ENCODE measurements at places on chromosomes 1 and 21.

GRCh38 chr1:35860696-35861095 is 22.3 kb upstream of the AGO1 start:
- no peak for DNase-seq

DNA sequence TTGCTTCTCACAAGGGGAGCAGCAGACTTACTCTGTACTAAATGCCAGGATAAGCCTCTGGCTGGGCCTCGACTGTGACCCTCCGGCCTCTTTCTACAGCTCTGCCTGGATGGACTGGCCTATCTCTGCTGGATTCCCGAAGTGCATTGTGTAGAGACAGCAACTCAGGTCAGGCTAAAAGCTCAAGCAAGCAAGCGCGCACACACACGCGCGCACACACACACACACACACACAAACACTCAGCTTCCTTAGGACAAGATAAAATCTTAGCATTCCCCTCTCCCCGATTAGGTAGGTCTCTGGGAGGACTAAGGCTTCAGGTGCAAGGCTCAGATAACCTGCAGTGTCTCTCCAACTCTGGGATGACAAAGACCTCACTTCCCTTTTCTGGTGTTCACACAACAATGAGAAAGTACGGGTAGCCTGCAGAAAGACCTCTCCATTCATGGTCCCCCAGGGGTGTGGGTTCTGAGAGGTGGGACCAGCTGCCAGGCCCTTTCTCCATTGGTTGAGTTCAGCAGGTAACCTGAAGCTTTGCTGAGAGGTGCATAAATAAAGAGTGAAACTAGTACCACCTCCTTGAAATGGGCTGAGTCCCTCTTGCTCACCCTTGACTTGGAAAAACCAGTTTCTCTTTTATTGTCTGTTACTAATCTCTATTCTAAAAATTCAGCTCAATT is 155.1 kb upstream of the CAMK1G start:
- no peak for DNase-seq

DNA sequence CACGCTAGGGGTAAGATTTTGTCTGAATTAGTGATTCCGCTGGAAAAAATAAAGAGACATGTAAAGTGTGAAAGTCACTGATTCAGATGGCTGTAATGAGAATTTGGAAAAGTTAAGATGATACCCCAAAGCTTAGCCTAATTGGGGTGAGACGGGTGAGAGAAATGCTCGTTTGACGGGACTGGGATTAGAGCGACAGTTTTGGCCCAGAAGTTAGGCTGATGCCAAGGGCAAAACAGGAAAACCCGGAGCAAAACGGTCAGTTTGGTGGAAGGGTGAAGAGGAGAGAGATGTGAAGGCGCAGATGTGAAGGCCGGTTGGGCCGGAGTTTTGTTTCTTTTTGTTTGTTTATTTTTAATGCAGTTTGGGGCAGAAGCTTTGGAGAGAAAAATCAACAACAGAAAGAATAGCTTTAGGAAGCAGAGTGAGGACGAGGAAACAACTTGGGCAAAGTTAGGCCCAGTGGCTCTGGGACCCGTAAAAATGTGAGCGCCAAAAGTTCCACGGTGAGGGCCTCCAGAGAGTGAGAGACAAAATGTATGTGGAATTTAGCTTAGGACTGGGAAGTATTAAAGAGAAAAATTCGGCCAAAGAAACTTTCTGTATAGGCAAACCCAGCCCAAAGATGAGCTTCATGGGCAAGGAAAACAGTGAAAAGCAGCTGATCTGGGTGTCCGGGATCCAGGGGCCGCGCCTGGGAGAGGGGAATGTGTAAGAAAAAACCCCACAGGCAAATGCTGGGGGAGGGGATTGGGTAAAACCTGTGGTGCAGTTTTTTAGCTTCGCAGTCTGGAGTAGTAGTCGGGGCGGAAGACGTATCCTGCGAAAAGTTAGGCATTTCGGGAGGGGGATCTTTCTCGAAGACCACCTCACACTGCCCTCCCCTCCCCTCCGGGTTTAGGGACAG is 1.2 kb downstream of the DMRTA2 start:
- no peak for DNase-seq

DNA sequence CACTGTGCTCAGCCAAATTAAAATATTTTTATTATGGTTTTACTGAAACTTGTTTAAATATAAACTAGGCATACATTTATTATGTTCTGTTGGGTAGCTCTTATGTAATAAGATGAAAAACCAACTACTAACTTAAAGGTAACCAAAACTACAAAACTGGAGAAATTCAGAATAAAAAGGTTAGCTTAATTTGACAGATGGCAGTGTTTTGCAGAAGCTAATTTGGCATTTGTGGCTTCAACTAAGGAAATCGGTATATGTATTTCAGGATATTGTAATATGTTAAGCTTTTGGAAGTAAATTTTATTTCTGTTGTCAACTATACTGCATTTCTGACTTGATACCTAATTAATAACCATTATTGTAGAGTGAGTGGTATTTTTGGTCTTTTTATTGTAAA is 18.8 kb downstream of the USP25 start:
- DNase-seq, result no peak

- no peak for DNase-seq
These were observed 14.0 kb upstream of the SARS1 start for GRCh38 chr1:109199710-109200109.

- DNase-seq, result no peak
These were observed 43.3 kb downstream of the KLHL20 start for GRCh38 chr1:173758110-173758509.

DNA sequence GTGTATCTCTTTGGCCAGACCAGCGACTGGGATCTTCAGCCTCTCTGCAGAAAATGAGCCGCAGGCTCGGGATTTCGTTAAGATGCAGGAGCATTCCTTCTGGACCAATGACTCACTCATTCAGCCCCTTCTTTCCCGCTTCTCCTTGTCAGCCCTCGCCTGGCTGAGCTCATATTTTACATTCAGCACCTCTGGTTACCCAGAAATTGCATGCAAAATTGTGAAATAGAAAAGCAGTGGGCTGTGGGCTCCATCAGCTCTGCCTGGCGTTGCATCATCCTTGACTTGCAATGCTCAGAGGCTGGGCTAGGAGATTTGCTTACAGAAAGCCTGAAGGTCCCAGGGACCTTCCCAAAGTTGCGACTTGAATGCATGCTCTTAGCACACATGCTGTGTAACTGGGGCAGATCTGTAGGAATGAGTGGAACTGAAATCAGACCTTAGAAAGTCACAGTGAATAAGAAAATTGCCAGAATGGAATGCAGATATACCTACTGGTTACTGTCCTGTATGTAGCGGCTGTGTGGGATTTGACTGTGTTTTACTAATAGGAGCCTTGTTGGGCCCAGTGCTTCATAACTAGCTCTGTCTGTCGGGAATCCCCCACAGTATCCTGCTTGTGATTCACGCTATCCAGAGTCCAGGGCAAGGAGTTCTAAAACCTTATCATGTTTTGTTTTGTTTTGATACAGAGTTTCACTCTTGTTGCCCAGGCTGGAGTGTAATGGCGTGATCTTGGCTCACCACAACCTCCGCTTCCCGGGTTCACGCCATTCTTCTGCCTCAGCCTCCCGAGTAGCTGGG is 444.8 kb downstream of the KIF26B start:
- DNase-seq, result no peak

- no peak for DNase-seq
These were observed 492.2 kb upstream of the PKN2 start for GRCh38 chr1:88191917-88192316.

- DNase-seq, result no peak
These were observed 25.7 kb downstream of the ARHGEF19 start for GRCh38 chr1:16186655-16187235.

DNA sequence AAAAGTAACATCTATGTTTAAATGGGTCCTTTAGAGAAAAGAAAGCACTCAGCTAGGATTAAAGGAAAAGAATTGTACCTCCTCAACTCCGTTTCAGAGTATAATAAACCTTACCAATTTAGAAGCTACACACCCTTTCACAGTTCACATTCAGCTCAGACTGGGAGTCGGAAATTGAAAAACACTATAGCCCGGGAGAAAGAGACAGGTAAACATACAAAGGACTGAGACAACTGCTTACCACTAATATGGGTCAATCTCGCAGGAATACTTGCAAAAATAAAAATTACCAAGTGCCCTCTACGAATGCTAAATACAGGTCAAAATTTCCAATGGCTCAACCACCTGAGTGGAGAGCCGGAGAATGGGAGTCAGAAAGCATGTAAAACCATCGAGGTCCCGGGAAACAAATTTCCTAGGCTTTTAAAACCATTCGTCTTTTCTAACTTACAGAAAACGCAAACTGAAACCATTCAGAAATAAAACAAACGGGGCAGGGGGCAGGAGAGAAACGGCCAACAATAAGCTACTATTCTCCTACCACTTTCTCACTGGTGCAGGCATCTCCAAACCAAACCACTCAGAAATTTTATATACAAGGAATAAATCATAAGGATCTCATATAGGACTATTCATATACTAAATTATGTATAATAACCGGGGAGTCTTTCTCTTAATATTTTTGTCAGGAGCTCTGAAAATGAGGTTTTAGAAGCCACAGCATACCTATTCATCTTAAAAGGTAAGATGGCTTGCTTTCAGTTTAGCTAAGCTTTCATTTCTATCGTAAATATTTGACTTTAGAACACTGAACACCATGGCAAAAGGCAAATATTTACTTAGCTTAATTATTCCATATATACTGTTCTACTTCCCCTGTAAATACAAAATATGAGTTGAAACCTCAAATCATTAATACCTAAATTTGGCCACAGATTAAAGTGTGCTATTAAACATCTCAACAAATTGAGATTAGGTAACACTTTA is 136.5 kb downstream of the RERE start:
- DNase-seq, result no peak

DNA sequence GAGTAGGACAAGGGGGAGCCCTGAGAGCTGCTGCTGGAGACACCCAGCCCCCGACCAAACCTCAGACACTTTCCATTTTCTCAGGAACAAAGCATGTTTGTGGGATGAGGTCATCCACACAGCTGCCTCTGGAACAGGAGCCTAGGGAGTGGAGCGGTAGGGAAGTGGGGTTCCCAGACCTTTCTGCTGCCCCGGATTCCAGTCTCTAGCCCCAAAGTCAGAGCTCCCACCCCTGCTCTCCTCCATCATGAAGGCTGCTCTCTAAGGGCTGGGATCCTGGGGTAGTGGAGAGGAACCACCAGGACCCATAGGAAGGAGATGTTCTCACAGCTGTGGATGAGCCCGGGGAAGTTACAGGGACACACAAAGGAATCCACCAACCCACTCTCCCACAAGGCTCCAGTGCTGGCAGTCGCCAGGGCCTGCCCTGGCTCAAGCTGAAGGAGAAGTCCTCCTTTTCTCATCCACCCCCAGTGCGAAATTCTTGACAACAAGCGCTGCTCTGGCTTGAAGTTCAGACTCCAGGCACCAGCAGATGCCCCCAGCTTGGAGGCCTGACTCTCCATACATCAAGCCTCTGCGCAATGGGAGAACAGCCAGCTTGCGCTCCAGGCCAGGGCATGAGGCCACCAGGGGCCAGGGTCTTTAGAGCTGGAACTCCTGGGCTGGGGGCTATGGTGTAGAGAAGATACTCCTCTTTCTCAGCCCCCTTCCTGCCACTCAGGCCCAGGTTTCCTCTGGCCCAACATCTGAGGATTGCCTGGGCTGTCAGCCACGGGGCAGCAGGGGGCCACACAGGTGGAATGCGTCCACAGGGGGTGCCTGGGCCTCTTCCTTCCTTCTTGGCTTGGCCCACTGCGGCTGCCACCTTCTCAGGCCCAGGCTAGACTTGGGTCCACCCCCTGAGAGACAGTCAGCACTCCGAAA is 4.5 kb downstream of the FHL3 start:
- DNase-seq, result peak; percentile 86

DNA sequence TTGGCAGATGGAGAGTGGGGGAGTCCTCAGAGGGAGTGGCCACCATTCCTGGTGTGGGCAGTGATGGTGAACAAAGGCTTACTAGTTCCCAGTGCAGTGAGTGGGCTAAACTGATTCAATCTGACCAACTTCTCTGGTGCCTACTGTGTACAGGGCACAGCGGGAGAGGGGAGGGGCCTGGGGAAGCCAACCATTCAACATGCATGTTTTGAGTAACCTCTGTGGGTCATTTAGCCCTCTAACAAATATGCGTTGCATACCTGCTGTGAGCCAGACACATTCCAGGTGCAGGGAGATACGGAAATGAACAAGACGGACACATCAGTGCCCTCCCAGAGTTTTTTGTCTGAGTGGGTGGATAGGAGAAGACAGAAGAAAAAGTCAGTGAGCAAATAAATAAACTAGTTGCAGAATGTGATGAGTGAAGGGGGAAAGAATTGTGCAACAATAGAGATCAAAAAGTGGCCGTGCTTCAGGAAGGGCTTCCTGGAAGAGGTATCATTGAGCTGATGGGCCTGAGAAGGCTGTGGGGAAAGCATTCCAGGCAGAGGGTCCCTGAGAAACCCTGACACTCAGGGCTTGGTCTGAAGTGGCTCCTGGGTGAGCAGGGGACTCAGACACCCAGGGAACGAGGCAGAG is 78.8 kb downstream of the EPHB2 start:
- no peak for DNase-seq

GRCh38 chr1:14602136-14602535 is 3.7 kb downstream of the KAZN start:
- DNase-seq, result peak; percentile 55

GRCh38 chr1:228256626-228257375 is 49.0 kb downstream of the OBSCN start:
- DNase-seq, result no peak

DNA sequence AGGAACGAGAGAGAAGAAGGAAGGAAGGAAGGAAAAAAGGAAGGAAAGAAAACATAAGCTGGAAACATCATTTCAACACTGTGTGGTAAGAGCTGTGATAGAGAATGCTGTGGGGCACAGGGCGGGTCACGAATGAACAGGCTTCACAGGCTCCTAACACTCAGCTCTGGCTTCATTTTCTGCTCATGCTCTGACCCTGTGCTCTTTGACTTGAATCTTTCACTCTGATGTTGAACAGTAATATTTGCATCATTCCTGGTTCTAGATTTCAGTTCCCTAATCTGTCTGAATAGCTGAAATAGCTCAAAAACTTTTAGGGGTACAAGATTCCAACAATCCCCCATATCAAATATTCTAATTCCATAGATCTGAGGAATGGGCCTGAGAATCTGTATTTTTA is 207.3 kb downstream of the LHX8 start:
- DNase-seq, result no peak

DNA sequence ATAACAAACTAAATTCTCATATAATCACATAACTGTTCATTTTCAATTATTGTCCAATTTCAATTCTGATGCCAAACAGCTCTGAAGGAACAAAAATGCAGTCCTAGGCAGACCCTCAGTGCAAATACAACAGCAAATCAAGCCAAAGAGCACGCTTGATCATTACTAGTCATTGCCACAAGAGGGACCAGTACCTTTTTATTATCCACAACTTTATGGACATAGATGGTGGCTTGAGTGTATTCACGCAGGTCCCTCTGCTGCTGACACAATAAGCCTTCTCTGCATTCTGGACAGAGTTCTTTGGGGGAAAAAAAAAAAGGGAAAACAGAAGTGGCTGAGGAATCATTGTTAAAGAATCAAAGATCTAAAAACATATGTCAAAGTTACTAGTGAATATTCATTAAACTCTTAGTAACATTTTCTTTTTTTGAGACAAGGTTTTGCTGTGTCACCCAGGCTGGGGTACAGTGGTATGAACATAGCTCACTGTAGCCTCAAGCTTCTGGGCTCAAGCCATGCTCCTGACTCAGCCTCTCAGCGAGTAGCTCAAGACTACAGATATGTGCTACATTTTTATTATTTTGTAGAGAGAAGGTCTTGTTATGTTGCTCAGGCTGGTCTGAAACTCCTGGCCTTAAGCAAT is 34.3 kb upstream of the RAP1GAP start:
- DNase-seq, result no peak

- peak; percentile 21 for DNase-seq
These were observed 9.2 kb downstream of the ADPRS start for GRCh38 chr1:36097693-36098585.

- DNase-seq, result no peak
These were observed 118.7 kb downstream of the GLIS1 start for GRCh38 chr1:53620061-53620855.

Data from left hindlimb (tissue), 1 donor.